ENCODE measurements at places on chromosomes 11 and 22. TPM values are rescaled to one million over a fixed set of nuclear protein-coding genes. Genes with fewer than 3 reads are reported as not detected.

CEP164 gene
- total RNA-seq = 32.1 TPM

ZNF143 gene
- 22.2 TPM for total RNA-seq

MYOD1 gene
- total RNA-seq = not detected

TENM4 gene
- 41.2 TPM for total RNA-seq

YAP1 gene
- total RNA-seq = 120 TPM

MPPED2 gene
- not detected for total RNA-seq

CPSF7 gene
- total RNA-seq = 53.4 TPM

MS4A4A gene
- total RNA-seq = not detected

SOX6 gene
- 4.1 TPM for total RNA-seq

CCDC15 gene
- total RNA-seq = 1.4 TPM

GRCh38 chr11:73017024-73017751 lies 124.9 kb downstream of the FCHSD2 start:
- no peak for DNase-seq

- DNase-seq = no peak
These were observed 92.0 kb upstream of the KCNQ1OT1 start for GRCh38 chr11:2791521-2792380.

DNA sequence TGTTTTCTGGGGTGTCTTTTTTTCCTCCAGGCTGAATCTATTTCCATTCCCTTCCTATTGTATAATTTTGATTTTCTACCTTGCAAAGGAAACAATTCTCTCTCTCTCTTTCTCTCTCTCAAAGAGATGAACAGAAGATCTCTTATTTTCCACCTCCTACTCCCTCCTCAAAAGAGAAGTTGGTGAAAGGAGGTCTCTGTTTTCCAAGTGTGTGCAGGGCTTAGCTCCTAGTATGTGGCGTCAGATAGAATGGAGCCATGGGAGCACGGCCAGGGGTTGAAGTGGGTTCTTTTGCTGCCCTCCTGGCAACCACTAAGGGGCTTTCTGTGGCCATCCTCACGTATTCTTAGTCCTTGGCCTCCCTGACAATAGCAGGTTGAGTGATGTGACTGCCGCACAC lies 480 bp downstream of the TRIM34 start:
- DNase-seq = no peak

- no peak for DNase-seq
These were observed 2.1 kb downstream of the LRP5 start for GRCh38 chr11:68314203-68315170.

- no peak for DNase-seq
These were observed 20.3 kb downstream of the GLB1L2 start for GRCh38 chr11:134352111-134352510.

DNA sequence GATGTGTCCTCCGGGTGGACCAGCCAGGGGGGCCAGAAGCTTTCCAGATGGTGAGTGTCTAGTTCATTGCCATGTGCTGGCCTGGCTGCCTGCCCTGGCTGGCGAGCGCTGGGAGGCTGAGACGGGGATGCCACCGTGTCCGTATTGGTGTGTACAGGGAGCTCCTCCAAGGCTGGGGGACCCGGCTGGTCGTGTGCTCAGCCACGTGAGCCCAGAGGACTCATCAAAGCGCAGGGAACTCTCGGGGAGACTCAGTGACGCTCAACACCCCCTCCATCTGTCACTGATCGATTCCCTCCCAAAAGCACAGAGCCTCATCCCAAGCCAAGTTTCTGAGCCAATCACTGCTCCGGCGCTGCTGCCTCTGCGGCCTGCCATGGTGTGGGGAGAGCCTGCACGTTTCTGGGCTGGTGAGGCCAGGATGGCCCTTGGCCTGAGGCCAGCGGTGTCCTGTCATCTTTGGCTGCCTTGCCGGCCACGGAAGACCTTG lies 423.7 kb downstream of the SHANK2 start:
- DNase-seq = no peak

GRCh38 chr11:125338886-125339811 lies 156.9 kb downstream of the FEZ1 start:
- DNase-seq = no peak

GRCh38 chr11:10592331-10592730 lies 23.9 kb upstream of the LYVE1 start:
- DNase-seq = peak; percentile 88

GRCh38 chr11:102306817-102307726 lies 10.2 kb upstream of the BIRC3 start:
- no peak for DNase-seq

GRCh38 chr11:8567602-8568198 lies 26.3 kb downstream of the STK33 start:
- no peak for DNase-seq

GRCh38 chr22:49936018-49936972 lies 17.9 kb downstream of the CRELD2 start:
- DNase-seq = peak; percentile 35

DNA sequence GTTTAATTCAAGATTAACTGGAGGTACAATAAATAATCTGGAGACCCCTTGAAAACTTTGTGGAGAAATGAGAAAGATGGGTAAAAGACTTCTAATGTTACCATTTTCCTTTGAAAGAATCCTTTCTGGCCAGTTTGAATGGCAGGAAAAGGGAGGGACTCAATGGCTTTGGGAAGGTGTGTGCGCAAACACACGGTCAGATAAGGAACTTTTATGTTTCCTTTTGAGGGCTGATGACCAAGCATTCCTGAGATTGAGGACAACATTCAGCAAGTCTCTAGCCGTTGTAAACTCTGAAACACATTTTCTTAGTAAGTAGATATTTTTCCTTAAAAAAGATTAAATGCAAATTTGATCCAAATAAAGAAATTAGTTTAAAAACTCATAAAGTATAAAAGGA lies 909.7 kb upstream of the TENM4 start:
- no peak for DNase-seq

DNA sequence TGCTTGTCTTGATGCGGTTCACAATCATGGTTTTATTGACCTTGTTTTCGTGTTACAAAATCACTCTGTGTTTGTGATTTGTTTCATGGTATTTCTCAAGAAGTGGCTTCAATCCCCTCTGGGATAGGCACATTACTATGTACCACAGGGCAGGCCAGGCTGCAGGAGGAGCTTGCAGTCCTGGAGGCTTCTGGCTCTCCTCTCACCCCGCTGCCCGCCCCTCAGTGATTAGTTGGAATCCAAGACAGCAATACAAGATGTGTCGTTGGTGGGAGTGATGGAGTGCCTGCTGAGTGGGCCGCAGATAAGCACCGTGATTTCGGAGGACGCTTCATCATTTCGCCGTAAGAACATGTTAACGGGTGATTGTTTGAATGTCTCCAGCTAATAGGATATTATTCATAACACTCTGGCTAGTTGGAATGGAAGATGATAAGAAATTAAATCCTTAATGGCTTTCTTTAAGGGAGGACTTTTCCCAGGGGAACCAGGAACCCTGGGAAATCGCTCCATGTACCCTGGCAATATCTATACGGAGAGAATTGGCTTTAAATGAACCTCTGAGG lies 384.4 kb downstream of the MIAT start:
- DNase-seq = no peak

DNA sequence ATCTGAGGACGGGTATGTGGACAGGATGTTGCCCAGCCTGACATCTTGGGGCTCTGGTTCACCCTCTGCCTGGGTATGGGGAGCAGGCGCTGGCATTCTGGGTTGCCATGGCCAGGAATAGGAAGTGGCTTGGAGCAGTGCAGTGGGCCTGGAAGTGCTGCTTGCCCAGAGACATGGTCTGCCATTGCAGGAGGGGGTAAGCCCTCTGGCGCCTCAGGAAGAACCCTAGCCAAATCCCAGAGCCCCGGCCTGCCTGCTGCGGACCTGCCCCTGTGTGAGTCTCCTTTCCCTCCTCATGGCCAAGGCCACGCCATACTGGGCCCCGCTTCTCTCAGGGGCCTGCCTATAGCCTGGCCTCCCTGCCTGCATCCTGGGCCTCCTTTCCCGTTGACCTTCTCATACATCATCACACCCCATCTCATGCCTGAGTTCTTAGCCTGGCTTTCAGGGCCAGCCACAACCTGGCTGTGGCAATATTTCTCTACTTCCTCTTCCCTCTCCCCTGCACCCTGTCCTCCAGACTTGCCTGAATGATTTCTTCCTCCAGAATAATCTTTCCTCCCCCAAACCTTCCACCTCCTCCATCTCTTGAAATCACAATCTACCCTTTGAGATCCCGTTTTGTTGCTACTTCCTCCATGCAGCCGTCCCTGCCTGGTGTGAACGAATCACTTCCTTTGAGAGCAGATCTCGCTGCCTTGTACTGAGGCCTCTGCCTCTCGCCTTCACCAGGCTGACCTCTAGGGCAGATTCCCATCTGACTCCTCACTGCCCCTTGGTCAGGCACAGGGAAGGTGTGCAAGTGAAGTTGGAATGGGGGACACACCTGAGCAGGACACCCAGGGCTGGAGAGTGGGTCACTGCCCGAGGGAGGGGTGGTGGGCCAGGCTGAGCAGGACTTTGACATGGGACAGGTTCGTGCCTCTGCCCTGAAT lies 5.2 kb downstream of the CAPN5 start:
- DNase-seq = peak; percentile 13

- no peak for DNase-seq
These were observed 15.4 kb downstream of the MS4A13 start for GRCh38 chr11:60530454-60531100.

DNA sequence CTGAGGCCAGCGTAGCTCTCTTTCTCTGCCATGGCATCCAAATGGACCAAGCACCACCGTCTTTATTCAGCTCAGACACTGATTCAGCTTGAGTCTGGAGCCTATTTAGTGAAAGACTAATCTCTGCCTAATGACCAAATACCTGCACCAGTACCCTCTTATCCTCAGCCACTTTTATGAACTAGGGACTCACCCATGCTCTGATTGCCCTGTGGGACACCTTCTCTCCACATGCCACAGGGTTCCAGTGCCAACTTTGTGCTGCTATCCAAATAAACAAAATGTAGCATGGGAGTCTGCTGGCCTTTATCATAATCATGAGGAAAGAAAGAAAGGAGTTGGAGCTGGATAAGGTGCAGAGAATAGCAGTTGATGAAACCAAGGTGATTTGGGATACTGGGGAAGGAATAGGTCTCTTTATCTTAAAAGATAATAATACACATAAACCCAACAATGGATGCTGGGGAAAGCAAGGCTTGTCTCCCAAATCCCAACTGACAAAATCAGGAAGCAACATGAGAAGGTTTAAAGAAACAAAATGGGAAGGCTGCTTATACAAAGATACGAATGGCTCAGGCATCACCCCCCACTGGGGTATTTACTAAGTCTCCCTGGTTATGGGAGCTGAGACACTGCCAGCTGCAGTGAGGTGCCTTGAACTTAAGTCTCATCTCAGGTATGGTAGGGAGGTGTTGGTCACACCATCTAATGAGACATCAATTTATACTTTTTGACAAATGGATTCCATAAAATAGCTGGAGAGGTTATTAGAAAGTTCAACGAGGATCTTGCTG lies 63.3 kb downstream of the SYT9 start:
- no peak for DNase-seq
